ENCODE measurements at places on chromosomes 2 and 18.

DNA sequence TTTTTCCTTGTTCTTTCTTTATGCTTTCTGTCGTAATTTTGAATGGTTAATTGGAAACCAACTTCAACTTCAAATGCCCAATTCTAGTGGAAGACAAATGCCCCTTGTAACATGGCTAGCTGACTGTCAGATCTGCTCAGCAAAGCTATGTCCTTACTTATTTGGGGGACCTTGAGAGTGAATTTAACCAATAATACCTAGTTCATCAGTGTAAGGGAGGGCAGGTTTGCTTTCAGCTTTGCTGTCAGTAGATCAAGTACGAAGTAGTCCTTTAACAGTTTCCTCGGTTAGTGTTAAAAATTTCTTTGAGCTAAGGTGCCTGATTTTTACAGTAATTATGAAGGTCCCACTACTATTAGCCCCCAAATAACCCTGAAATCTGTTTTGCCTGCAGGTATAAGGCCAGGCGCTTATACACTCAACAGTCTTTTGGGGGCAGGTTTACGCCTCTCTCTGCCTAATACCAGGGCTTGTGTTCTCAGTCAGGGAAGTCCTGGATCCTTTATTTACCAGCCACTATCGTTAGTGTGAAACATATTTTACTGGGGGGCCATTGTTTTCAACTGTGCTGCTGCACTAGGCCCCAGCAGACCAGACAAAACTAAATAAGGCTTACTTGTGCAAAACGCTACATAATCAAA, 165.1 kb upstream of the KCNJ3 start:
- no peak for DNase-seq

- no peak for DNase-seq
Observed at GRCh38 chr2:215138479-215138878, at the start of gene ABCA12. Gene ABCA12, minus strand, starts transcription at chr2:215138626. Its CDS starts 418 bp downstream, at chr2:215138208.

DNA sequence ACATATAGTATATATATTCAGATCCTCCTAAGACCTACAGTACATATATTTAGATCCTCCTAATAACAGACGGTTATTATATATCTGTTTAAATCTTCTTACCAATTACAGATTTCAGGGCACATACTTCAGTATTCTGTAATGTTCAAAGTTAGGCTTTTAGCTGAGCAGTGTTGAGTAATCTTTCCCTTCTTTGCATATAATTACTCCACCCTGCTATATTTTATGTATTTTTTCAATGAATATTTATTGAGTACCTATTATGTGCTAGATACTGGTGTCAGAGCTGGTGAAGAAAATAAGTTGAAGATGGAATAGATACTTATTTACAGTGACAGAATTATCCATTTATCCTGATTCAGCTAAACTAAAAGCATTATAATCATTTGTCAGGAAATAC, 84.9 kb downstream of the NEB start:
- DNase-seq: no peak

DNA sequence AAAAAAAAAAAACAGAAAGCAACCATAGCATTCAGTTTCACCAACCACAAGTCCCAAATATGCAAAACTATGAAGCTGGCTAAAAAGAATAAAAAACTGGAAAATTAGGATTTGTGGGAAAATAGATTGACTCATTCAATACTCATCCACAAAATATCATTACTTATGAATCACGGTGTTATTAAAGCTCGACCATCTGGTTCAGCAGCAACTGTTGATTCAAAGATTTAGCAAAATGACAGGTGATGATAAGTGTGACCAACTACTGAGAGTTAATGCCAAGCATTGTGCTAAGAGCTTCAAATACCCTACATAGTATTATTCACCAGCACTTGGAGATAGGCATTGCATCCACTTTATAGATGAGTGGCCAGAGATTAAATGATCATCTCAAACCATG, 26.2 kb upstream of the XDH start:
- DNase-seq: peak; percentile 85

All from BJ (cell line).